ENCODE measurements at places on chromosomes 11 and 22.

DNA sequence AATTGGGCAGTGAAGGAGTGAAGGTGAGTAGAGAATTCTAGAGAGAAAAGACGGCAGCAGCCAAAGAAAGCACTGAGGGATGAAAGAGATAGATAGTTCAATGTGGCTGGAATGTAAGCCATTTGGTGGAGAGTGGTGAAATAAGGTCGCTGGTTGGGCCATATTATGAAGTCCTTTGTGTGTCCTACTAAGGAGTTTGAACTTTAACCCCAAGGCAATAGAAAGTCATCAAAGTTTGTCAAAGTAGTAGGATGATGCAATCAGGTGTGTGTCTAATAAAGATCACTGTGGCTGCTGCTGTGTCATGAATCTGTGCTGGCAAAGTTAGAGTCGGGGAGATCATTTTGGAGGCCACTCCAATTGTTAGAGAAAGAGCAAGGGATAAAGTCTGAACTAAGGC lies 18.7 kb downstream of the RNF121 start:
- DNase-seq = no peak

DNA sequence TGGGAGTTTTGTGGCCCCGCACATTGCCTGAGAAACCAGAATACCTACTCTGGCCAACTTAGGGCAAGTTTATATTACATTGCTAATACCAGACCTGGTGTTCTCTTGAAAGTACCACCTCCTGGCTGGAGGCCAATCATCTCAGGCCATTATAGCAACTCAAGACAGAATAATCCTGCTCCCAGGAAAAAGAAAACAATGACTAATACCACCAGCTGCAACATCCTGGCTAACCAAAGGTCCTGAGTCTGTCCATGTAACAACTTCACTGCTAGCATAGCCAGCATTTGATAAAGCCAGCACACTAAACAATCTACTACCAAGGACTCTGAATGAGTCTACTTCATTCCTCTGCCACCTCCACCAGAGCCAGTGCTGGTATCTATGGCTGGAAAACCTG lies 1298.7 kb upstream of the CNTN5 start:
- DNase-seq = no peak

DNA sequence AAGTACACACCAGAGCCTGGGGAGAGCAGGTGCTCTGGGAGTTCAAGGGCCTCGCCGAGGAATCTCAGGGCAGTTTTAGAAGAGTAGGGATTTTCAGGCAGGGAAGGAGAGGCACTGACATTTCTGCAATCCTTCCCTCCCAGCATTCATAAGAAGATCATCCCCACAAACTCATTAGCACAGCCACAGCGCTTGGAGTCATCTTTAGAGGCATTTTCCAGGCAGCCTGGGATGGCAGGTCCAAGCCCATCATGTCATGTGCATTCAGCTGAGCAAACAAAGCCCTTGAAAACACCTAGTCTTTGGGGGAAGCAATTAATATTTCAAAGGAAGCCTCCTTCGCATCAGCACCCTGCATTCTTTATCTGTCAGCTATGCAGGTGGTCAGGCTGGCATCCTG lies 43.8 kb downstream of the MAP6 start:
- no peak for DNase-seq

DNA sequence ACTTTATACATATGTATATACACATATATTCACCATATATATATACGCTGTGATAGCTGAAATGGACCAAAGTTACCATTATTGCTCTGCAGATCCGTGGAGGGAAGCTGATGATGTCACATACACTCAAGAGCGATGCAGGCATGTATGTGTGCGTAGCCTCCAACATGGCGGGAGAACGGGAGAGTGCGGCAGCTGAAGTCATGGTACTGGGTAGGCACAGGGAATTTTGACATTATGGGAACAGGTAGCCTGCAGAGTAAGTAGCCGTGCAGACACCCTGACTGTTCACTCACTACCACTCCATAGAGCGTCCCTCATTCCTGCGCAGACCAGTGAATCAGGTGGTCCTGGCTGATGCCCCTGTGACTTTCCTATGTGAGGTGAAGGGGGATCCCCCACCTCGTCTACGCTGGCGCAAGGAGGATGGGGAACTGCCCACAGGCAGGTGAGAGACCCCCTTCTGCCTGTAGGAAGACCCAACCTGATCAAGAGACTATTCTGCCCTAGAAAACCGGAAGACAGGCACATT lies 4.7 kb downstream of the ROBO3 start:
- no peak for DNase-seq

- DNase-seq = no peak
Measured at GRCh38 chr11:86571273-86571948, 101.0 kb downstream of the ME3 start.

DNA sequence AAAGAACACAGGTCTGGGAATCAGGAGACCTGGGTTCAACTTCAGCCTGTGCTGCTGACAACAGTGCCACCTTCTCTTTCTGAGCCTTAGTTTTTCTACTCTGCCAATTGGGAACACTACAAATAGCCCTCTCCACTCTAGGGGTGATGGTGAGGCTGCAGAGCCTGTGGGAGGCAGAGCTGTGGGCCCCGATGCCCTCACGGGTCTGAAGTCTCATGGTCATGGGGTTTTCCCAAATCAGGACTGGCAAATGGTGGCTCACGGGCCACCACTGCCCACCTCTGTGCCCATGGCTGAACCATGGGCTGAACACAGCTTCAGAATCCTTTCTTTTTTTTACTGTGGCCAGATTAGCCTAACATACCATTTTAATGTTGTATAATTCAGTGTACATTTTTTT lies 19.8 kb downstream of the SYNGR1 start:
- DNase-seq = no peak

GRCh38 chr11:783581-784015 lies 6.3 kb downstream of the CEND1 start:
- no peak for DNase-seq

DNA sequence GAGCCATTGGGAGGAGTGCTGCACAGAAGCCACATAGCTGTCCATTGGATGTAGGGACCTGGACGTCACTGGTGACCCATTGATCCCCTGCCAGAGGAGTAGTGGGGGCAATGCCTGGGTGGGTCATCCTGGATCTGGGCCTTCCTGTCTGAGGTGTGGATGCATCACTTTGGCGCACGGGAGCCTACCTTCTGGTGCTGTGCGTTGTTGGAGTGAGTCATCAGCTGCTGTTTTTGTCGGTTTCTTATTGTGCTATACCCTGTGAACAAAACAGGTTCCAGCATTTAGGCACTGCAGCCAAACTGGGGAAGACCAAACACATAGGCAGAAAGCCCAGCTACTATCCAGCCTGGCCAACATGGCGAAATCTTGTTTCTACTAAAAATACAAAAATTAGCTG lies 3.2 kb downstream of the TAF6L start:
- DNase-seq = no peak

DNA sequence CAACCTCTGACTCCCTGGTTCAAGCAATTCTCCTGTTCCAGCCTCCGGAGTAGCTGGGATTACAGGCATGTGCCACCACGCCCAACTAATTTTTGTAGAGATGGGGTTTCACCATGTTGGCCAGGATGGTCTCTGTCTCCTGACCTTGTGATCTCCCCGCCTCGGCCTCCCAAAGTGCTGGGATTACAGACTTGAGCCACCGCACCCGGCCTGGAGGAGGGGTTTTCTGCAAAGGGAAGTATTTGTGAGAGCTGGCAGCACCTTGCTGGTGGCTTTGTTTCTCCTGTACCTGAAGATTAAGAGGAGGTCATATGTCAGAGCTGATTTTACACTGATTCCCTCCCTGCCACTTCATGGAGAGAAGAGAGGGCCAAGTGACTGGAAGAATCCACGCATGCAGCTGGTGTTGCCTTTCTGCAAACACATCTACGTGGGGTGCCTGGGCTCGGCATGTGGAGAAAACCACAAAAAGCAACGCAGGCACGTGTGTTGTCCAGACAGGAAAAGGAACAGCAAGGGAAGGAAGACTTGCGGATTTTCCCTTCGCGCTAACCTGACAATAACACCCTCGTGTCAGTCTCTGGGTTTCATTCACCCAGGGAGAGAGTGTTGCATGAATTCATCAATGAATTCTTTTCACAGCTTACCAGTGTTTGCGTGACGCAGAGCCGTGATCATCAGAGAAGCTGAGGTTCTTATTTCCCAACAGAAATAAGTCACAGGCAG lies 61.9 kb downstream of the TSPAN18 start:
- no peak for DNase-seq

- no peak for DNase-seq
Measured at GRCh38 chr11:93988455-93988854, 32.7 kb upstream of the HEPHL1 start.

DNA sequence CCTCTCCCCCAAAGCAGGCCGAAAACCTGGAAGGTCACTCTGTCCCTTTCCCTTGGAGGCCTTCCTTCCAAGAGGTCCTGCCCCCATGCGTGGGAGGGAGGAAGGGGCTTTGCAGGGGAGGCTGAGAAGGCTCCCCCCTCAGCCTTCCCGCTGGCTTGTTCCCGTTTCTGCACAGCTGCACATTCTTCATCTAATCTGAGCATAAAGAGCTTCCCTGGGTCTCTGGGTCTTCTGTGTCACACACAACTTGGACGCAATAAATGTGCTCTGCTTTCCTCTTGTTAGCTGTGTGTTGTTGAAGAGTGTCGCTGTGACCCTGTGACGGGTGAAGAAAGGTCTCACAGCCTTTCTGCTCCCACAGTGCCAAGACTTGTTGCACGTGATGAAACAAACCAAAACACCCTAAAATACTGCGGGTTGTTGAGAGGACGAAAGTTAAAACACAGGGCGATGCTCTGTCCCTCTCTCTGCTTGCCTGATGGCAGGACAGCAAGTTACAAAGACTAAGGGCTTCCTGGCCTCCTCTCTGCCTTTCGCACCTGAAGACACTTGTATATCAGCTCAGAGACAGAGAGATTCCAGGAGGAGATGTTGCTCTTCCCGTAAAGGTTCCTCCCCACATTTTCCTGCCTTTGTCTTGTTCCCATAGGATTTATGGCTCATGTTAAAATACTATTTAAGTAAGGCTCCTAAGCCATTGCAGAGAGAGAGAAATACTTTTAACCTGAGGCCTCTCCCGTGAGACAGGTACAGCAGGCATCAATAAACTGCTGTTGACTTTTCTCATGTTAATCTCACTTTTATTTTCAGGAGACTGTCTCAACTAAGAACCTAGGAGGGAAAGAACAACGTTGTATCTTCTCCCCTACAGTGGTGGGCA lies 15.4 kb upstream of the IFITM3 start:
- no peak for DNase-seq

DNA sequence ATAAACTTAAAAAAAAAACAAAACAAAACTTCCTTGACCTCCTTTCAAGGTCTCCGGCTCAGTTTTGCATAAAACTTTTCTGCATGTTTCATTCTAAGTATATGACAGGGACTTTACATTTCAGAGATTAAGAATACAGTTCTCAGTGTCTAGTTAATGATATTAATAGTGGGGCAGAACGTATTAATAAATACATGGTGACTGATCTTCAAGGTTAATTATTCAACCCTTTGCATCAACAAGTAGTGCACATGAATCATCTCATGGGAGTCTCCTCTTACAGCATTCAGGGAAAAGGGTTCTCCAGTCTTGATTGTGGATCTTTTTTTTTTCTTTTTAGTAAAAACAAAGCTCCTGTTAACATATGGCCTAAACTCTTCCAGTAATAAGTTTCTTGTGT lies 146.8 kb downstream of the KIRREL3 start:
- DNase-seq = no peak

- no peak for DNase-seq
Measured at GRCh38 chr11:95835768-95836488, 45.6 kb downstream of the CEP57 start.

GRCh38 chr11:68948496-68948895 lies 32.3 kb downstream of the MRGPRD start:
- no peak for DNase-seq

- DNase-seq = no peak
Measured at GRCh38 chr11:44596525-44597276, 31.2 kb downstream of the CD82 start.

DNA sequence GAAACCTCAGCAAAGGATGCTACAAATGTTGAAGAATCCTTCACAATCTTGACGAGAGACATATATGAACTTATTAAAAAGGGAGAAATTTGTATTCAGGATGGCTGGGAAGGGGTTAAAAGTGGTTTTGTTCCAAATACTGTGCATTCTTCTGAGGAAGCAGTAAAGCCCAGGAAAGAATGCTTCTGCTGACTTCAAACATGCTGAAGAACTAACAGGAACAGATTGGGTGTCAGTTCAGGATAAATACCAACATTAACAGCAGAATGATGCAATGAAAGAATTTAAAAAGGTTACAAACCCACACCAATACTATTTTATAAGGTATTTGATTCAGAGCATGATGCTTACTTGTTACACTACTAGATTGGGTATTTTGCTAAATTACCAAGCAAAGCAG lies 33.9 kb downstream of the RAB39A start:
- no peak for DNase-seq

DNA sequence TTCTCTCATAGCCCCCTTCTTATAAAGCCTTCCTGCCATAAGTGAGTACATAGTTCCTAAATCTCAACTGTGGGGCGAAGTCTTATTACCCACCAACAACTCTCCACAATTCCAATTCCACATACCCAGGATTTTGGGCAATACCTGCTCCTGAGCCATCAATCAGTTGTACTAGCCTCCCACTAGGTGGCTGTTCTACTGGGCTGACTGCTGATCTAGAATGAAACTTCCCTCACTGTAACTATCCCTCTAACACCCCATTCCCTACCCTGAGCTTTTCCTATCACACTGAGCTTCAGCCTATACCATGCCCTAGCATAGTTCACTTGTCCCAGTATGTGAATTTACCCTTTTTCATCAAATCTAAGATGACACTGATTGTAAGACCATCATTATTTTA lies 52.5 kb downstream of the RRAS2 start:
- no peak for DNase-seq

- DNase-seq = no peak
Measured at GRCh38 chr11:17381156-17381555, 7.3 kb downstream of the KCNJ11 start.

DNA sequence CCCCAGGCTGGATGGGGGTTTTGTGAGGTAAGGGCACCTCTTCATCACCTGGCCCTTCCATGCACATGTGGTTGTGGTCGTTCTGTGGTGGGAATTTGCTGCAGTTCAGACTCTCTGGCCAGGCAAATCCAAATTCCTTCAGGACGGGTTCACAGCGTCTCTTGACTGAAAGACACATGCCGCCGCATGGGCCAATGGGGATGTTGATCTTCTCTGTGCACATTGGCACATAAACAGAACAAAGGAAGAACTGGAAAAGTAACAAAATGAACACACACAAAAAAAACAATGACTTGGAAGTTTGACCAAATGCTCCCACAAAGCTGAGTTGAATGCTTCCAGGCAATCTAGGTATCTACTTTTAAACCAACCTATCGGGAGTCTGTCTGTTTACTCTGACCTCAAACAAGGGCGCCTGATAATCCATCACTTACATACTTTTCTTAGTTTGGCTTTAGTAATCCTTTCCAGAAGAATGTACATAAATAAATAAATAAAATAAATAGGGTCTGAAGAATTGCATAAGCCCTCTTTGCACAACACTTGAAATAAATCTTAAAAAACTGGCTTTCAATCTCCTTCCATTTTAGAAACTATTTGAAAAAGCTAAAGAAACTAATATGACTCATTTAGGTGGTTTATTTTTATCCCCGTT lies 2.8 kb downstream of the FZD4 start:
- DNase-seq = no peak

- no peak for DNase-seq
Measured at GRCh38 chr11:74437441-74438042, 29.8 kb downstream of the KCNE3 start.

- DNase-seq = no peak
Measured at GRCh38 chr11:56089697-56090096, 3.4 kb upstream of the OR8I2 start.

All from amygdala (tissue), 56 donors.